ENCODE measurements at places on chromosomes 6 and 20. TPM values are rescaled to one million over a fixed set of nuclear protein-coding genes. Genes with fewer than 3 reads are reported as not detected.
A peak's percentile ranks its signal among the peaks of the same experiment; 100 is the strongest.

DNA sequence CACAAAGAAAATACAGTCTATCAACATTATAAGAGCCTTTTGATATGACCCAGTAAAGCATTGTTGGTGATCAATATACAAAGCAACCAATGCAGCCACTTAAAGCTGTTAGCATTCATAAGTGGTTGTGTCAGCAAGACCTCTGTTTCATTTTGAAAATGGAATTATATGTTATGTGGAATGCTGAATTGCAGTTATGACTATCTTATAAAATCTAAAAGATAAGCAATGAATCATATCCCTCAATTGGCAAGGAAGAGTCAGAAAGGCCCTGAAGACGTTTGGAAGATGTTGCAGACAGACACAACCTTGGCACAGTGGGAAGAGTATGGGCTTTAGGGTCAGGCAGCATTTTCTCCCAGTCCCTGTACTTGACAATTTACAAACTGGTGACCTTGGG, 93.8 kb upstream of the RNF217 start:
- no peak for DNase-seq

- peak; percentile 48 for DNase-seq
These were observed 3.3 kb downstream of the ADGRB3 start for GRCh38 chr6:68638230-68638900.

- DNase-seq, result no peak
These were observed 200.3 kb downstream of the DLL1 start for GRCh38 chr6:170090561-170090960.

- DNase-seq, result peak; percentile 21
These were observed 297.9 kb downstream of the UTRN start for GRCh38 chr6:144582939-144583613.

DNA sequence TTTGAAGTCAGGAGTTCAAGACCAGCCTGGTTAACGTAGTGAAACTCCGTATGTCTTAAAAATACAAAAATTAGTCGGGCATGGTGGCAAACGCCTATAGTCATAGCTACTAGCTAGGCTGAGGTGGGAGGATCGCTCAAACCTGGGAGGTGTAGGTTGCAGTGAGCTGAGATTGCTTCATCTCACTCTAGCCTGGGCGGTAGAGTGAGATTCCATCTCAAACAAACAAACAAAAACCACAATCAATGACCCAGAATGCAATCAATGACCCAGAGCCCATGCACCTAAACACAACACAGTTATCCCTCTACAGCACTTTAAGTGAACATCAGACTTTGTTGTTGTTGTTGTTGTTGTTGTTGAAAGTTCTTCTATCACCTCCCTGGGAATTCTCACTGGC, 77.9 kb downstream of the MYB start:
- DNase-seq, result no peak

DNA sequence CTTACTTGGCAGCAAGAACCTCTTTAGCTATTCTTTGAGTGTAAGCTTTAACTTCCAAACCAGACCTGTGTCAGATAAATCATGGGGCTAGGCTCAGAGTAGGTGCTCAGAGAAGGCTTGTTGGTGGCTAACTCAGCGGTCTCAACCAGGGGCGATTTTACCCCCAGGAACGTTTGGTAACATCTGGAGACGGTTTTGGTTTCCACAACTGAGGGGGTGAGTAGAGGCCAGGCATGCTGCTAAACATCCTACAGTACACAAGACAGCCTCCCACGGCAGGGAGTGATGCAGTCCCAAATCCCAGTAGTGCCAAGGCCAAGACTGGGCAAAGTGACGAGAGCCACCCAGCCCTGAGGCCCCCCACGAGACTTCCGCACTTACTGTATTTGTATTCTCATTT, 59.2 kb downstream of the RAB44 start:
- no peak for DNase-seq

DNA sequence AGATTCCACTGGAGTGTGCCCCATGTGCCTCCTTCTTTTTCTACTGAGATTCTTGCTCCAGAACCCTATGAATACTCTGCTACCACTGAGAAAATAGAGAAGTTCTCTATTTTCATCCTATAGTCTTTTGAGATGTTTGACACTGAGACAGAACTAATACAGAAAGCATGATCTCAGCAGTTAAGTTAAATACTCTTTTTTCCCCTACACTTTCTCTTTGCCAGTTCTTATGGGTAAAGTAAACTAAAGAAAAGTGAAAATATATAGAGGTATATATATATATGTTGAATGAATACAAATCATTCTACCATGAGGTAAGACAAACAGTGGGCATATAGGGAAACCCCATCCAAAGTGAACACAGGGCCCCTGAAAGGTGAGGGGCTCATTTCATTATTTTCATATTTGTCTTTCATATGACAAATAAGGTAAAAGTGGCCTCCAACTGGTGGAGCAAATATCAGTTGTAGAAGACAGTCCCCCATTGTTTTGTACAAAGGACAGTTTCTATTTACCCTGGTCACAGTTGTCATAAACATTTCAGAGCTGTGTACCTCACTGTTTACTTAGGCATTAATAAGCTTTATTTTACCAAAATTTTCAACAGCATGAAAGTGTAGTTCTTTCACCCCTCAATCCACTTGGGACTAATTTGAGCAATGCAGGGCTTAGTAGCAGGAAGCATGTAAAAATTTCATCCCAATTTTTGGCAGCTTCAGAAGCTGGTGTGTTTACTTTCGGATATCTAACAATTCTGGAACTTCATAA, 188.3 kb upstream of the MARCKS start:
- peak; percentile 37 for DNase-seq

GRCh38 chr6:55474382-55474781, 104.6 kb downstream of the HMGCLL1 start:
- DNase-seq, result no peak

DNA sequence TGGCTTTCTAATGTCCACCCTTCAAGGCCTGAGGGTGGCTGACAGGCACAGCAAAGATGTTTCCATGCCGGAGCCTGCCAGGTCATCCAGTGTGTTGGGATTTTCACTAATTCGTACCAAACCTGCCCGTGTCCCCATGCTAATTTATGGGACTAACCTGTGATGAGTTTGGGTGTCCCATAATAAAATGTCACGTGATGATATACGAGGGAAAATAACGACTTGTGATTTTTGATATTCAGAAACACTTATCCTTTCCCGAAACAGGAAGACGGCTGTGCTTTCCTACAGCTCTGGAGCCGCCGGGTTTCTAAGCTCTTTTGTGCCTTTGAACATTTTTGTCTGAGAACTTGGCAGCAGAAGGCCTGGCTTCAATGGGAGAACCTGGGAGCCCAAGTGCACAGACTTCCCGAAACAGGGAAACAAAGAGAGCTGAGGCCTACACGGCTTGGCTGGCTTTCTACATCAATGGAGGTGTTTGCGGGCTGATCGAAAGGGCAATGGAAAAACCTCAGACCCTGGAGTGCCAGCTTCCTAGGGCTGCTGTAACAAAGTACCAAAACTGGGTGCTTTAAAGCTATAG, 171.9 kb upstream of the JARID2 start:
- no peak for DNase-seq

GRCh38 chr6:141347086-141347485, 785.6 kb upstream of the GJE1 start:
- DNase-seq, result no peak

DNA sequence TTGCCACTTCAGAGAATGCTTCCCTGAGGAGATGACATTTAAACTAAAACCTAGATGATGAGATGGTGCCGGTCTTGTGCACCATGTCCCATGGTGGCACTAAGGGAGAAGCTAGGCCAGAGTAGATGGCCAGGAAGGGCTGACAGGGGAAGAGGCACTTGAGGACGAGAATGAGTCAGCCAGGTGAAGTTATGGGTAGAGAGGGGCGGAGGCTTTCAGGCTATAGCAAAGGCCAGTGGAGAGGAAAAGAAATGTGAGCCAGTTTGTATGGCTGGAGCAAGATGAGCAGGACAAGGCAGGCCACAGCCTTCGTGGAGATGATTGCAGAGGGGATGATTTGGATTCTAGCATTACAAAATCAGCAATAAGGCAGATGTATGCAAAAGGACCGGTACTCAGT, 44.7 kb upstream of the ADGRF4 start:
- DNase-seq, result no peak

- DNase-seq, result no peak
These were observed 67.2 kb downstream of the DTNBP1 start for GRCh38 chr6:15595461-15596173.

DNA sequence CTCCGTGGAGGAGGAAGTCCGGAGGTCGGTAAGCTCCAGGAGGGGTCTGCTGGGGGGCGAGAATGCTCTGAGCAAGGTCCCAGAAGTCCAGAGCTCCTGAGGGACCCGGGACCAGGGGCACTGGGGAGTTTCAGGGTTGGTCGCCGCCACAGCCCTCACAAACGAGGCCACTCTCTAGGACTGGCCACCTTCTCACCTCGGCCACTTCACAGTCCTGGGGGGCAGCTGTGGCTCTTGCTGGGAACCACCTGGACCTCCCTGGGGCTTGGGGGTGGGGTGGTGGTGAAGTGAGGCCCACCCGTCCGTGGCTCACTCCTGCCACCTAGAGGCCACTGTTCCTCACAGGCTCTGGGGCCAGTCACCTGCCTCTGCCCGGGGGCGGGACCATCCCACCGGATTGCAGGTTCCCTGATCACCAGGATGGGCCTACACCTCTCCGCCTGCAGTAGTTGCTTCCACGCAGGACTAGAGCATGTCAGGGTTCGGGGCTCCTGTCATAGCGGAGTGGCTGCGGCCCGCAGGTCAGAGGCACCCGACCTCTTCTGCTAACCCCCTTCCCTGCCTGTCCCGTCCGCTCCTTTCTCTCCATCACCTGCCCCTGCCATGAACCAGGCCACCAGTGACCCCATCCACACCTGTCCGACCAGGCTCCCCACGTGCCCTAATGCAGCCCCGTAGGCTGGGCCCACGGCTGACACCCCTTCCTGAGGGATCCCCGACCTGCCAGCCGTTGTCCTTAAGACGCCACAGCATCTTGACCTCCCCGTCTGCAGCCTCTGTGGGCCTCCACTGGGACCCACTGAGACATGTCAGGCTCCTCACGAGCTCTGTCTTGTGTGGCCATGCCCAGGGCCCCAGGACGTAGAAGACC, 5.1 kb upstream of the TCEA2 start:
- peak; percentile 73 for DNase-seq

DNA sequence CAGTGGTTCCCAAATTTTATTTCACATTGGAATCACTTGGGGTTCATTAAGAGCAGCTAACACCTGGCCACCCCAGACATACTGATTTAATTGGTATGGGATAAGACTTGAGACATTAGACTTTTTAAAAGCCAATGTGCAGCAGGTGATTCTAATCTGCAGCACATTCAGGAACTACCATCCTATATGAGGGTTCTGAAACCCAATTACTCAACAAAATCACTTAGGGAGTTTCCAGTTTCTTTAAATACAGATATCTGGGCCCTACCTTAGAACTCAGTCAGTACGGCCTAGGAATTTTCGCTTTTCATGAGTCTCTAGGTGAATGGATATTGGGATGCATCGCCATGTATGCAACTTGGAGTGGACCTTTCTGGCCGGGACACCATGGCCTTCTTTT, 24.0 kb upstream of the L3MBTL3 start:
- DNase-seq, result no peak

- no peak for DNase-seq
These were observed 14.5 kb downstream of the C6orf62 start for GRCh38 chr6:24704468-24704867.

- peak; percentile 78 for DNase-seq
These were observed at the start of gene NT5DC1 for GRCh38 chr6:116100419-116101301. NT5DC1 (plus strand) TSS chr6:116100853; CDS start chr6:116100931, 78 bp downstream.

- no peak for DNase-seq
These were observed 296.3 kb downstream of the LRFN2 start for GRCh38 chr6:40290816-40291215.

- DNase-seq, result no peak
These were observed 71.7 kb downstream of the GRM4 start for GRCh38 chr6:34074064-34074742.

- DNase-seq, result no peak
These were observed 6.6 kb downstream of the CST8 start for GRCh38 chr20:23497536-23497935.

The LY6G5C gene
- 2.6 TPM for polyA plus RNA-seq

The TXLNB gene
- 1.9 TPM for polyA plus RNA-seq

The TMEM217 gene
- 1.5 TPM for polyA plus RNA-seq

The ZNF292 gene
- polyA plus RNA-seq, result 43.8 TPM

The HMGCLL1 gene
- 2.1 TPM for polyA plus RNA-seq

The SLC22A2 gene
- 13.5 TPM for polyA plus RNA-seq

The SPATS1 gene
- polyA plus RNA-seq, result not detected

The PPT2 gene
- 34.4 TPM for polyA plus RNA-seq

Measured in renal pelvis (tissue), 12 donors.